Right lobe of liver (tissue), 6 donors: ENCODE measurements at places on chromosomes 3 and 15. TPM values are rescaled to one million over a fixed set of nuclear protein-coding genes. Genes with fewer than 3 reads are reported as not detected.

GRCh38 chr3:186964616-186965015, 34.3 kb downstream of the ST6GAL1 start:
- no peaks in the 10 kb centered on the region for H3K27me3 ChIP-seq
- H3K4me3 ChIP-seq: no peak overlapping the region
- DNase-seq: no peak
- no peaks in the 10 kb centered on the region for H3K4me1 ChIP-seq
- H3K36me3 ChIP-seq: peaks cover 4% of the 10 kb centered on the region
- no peak overlapping the region for H3K27ac ChIP-seq

- H3K4me1 ChIP-seq: no peaks in the 10 kb centered on the region
- no peak overlapping the region for H3K4me3 ChIP-seq
- H3K27ac ChIP-seq: no peak overlapping the region
- no peak for DNase-seq
- no peaks in the 10 kb centered on the region for H3K27me3 ChIP-seq
Observed at GRCh38 chr15:81292523-81293001, 31.4 kb downstream of the STARD5 start.

- H3K27ac ChIP-seq: no peak overlapping the region
- H3K27me3 ChIP-seq: no peaks in the 10 kb centered on the region
- DNase-seq: no peak
- no peak overlapping the region for H3K4me3 ChIP-seq
- H3K4me1 ChIP-seq: no peaks in the 10 kb centered on the region
Observed at GRCh38 chr15:87667643-87668042, 588.9 kb downstream of the NTRK3 start.

DNA sequence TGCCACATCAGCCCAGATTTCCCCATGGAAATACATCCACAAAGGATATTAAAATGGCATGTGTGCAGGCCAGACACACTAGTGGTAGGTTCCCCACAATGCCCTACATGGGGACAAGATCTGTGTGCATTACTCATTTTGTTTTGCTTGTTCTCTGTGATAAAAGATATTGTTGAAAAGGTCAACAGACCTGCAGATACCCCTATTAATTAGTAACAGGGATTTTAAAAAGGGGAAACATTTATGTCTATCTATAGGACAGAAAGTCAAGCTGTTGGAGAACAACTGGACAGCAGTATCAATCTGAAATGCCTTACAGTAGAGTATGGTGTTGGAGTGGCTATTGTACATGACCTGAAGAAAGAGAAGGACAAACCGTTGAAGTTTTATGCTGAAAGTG, 596.0 kb upstream of the GRM7 start:
- H3K4me3 ChIP-seq: no peak overlapping the region
- H3K36me3 ChIP-seq: no peaks in the 10 kb centered on the region
- no peak overlapping the region for H3K27ac ChIP-seq
- H3K27me3 ChIP-seq: no peaks in the 10 kb centered on the region
- no peak for DNase-seq

DNA sequence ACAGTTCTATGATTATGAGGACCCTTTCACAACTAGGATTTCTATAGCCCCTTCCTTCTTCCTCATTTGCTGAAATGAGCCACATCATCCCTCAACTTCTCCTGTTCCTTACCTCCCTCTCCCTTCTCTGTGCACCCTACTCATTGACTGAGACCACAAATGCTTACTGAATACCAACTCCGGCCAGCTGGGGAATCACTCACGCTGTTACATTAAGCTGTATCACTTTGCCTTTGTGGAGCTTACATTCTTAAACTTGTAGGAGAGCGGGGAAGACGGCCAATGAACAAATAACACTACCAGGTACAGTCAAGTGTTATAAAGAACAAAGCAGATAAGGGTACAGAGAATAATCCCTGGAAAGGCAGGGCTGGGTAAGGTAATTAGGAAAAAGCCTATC, 5.7 kb downstream of the SUCLG2 start:
- DNase-seq: no peak
- H3K27me3 ChIP-seq: no peaks in the 10 kb centered on the region
- H3K4me3 ChIP-seq: no peak overlapping the region
- no peaks in the 10 kb centered on the region for H3K4me1 ChIP-seq

CLDN1 gene
- 102 TPM for total RNA-seq
